Left hindlimb (tissue), 1 donor: ENCODE measurements at places on chromosomes 1 and 21.
A peak's percentile ranks its signal among the peaks of the same experiment; 100 is the strongest.

- DNase-seq: no peak
Observed at GRCh38 chr1:36143424-36143823, 5.9 kb downstream of the TRAPPC3 start.

DNA sequence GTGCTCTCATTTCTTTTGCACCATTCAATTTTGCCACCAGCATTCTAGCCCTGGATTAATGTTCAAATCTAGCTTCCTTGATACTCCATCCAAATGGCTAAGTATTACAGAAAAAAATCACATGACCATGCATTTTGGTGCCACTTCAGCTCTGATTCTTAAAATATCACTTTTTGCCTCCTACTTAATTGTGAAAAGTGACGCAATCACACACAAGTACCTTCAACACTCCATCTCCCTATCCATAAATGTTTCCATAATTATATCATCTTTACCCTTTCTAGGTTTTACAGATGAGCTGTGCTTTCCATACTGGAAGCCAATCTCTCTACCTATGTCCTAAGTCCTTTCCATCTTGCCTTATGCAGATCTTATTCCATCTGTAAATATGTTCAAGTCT is 16.0 kb downstream of the CRYZ start:
- DNase-seq: no peak

GRCh38 chr1:26976621-26977510 is 16.6 kb upstream of the KDF1 start:
- DNase-seq: no peak

DNA sequence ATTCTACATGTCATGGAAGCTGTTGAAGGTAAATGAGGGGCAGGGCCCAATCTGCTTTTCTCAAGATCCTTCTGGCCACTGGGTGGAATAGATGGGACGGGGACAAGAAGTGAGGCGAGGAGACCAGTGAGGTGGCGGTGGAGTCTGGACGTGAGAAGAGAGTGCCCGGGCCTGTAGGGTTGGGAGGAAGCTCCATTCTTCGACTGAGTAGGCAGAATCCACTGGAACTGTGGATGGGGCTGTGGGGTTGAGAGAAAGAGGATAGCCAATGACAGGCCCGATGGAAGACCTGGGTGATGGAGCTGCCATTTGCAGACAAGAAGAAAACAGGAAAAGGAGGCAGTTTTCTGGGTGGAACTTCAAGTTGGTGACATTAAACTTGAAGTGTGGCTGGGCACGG is 10.3 kb downstream of the SLC1A7 start:
- no peak for DNase-seq

GRCh38 chr1:25771221-25772114 is 28.5 kb upstream of the SELENON start:
- DNase-seq: no peak

- no peak for DNase-seq
Observed at GRCh38 chr1:150176593-150176992, 26.9 kb downstream of the PLEKHO1 start.

GRCh38 chr1:206949208-206949607 is 2.9 kb upstream of the PIGR start:
- no peak for DNase-seq

- DNase-seq: no peak
Observed at GRCh38 chr1:24384251-24385090, 29.1 kb downstream of the STPG1 start.

DNA sequence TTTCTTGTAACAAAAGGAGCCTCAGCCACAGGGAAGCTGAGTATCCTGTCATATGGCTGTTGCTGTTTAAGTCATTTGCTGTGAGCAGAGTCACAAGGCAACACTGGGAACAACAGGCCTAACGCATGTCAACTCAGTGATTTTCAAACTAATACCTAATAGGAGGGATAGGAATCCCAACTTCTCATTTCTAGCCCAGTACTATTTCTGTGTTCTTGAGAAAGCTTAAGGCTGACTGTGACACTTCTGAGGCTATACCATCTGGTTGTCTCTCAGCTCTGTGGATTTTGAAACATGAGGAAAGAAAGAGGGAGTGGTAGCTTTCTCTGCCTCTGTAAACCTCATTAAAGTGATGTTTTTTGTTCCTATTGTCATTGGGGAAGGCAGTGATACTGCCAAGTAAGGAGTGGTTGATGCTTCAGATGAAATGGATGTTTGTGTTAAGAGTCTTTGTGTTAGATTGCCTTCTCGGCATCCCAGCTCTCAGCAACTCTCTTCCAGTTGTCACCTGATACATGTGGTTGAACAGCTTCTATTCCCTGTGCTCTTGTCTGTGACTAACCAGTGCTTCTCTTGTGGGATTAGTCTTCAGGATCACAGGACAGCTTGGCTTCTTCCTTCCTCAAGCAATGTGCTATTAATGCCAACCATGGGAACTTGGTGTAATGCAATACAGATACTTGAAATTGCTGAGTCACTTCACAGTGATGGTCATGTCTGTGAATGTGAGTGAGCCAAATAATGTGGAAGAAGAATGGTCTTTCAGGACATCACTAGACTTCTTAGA is 166.8 kb upstream of the IVNS1ABP start:
- no peak for DNase-seq

DNA sequence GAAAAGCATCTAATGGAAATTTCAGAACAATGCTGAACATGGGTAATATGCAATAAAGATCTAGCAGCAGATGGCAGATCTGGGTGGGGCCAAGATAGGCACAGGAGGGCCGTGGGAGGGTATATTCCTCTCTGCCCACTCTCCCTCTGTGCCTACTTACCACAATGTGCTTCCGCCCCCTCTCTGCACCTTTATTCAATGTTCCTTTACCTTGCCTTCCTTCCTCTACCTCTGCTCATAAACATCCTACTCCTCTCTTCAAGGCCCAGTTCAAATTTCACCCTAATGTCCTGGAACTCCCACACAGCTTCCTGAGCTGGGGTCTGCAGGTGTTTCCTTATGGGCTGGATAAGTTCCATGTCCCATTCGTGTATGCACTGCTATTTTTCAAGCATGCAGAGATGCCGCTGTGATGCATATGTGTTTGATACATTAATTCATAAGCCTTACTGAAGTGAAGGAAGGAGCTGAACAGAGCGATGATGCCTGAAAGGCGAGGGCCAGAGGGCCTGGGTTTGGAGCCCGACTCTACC is 65.6 kb upstream of the EDEM3 start:
- DNase-seq: no peak

GRCh38 chr21:34892209-34892608 is 156.9 kb downstream of the RUNX1 start:
- no peak for DNase-seq

GRCh38 chr1:165543532-165544438 is at the start of gene LRRC52:
Gene LRRC52, plus strand, starts transcription at chr1:165544000. Its CDS starts 297 bp downstream, at chr1:165544297.
- peak; percentile 53 for DNase-seq

DNA sequence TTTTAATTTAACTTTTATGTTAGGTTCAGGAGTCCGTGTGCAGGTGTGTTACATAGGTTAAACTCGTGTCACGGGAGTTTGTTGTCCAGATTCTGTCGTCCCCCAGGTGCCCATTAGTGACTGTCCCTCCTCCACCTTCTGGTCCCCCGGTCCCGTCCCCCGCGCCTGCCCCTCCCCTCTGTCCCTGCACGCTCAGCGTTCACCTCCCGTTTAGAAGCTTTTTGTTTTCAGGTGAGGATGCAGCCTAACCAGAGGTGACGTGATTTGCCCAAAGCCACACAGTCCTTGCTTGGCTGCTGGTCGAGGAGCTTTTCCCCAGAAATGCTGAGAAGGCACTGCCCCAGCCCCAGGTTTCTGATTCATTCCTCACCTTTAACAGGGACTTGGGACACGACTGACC is 844 bp downstream of the C1orf146 start:
- DNase-seq: no peak

GRCh38 chr1:192342842-192343241 is 26.1 kb downstream of the RGS21 start:
- DNase-seq: no peak

GRCh38 chr1:150507912-150508864 is at the start of gene ECM1:
Gene ECM1, plus strand, starts transcription at chr1:150508109. Its CDS starts 101 bp downstream, at chr1:150508210.
- no peak for DNase-seq

- DNase-seq: no peak
Observed at GRCh38 chr1:98005326-98006010, 84.6 kb upstream of the DPYD start.

DNA sequence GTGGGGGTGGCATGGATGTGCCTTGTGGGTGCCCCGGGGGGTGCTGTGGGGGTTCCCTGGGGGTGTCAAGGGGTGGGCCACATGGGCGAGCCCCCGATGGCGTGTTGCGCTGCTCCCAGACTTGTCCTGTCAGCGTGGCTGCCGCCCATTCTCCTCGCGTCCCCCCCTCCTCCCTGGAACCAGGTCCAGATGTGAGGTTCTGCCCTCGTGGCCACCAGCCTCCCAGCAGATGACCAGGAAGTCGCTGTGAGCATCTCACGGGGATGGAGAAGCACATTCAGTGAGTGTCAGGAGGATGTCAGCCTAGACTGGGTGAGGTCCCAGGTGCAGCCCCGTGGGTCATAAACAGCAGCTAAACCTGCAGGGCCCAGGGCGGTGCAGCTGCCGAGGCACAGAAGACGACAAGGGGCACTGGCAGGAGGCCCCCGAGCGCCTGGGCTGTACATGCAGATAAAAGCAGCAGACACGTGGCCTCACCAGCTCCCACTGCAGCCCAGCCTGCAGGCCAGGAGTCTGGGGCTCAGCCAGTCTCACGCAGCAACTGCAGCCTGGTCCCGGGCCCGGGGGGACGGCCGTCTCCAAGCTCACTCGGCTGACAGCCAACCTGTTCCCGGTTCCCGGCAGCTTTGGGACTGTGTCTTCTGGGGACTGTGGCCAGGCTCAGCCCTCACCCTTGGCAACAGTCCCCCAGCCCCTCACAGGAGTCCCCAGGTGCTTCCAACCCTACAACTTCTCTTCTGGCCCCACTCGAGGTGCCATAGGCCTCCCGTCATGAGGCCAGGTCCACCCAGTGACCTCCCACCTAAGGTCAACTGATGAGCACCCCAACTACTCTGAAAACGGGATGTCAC is 17.5 kb upstream of the COL6A2 start:
- peak; percentile 55 for DNase-seq

GRCh38 chr1:85428471-85429089 is 36.4 kb downstream of the DDAH1 start:
- no peak for DNase-seq

DNA sequence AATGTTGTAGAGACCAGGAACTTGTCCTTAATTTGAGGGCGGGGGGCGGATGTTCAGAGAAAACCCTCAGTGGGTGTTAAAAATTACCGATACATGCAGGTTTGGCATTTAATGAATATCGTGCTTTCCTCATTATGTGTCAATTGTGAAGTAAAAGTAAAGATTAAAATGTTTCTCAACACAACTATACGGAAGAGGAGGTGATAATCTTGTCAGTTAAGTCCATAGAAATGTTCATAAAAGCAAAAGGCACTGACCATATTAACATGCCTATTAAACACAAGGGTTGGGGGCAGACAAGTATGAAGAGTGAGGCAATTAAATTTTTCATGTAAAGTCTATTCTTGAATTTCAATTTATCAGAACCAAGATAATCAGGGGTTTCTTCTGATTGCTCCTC is 1.3 kb downstream of the BRINP3 start:
- no peak for DNase-seq

DNA sequence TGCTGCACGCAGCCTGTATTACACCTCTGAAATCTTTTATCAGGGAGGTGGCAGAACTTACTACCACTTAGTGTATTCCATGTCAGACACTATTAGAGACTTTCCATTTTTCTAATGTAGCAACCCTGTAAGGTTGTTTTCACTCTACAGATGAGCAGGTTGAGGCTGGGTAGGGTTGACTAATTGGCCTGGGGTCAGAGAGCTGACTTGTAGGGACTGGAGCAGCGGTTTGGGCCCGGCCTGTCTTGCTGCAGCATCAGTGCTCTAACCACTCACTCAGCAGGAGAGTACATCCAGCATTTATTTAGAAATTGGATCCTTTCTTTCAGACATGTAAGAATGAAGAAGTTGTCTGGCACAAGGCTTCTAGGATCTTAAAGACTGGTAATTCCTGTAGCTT is 25.7 kb upstream of the NBL1 start:
- DNase-seq: no peak

DNA sequence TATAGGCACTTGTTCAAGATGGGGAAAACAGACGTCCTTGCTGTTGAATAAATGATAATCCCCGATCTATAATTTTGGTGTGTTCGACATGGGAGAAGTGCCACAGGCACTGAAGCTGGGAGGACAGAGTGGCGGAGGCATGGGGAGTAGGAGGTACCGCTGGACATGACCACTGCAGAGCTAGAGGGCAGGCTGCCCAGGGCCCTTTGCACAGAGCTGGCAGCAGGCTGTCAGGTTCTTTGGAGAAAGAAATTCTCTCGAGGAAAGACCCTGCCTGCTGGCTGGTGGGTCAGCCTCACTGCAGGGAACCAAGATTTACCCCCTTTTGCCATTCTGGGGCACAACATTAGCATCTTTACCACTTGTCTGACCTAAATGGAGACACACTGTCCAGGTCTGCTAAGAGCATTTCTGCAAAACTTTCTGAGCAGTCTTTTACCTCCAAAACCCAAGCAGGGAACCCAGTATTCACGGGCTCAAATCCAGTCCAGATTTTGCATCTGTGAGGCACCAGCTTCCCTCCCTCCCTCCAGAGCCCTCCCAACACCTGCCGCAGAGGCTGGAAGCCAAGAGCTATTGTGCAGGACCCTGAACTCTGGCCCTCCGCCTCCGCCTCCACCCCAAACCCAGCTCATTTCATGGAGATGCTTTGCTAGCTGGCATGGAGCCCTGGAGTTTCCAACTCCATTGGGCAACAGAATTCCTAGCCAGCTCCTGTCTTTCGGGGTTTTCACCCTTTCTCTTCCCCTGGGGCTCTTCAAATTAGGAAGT is 142.3 kb downstream of the PLXNA2 start:
- peak; percentile 80 for DNase-seq

DNA sequence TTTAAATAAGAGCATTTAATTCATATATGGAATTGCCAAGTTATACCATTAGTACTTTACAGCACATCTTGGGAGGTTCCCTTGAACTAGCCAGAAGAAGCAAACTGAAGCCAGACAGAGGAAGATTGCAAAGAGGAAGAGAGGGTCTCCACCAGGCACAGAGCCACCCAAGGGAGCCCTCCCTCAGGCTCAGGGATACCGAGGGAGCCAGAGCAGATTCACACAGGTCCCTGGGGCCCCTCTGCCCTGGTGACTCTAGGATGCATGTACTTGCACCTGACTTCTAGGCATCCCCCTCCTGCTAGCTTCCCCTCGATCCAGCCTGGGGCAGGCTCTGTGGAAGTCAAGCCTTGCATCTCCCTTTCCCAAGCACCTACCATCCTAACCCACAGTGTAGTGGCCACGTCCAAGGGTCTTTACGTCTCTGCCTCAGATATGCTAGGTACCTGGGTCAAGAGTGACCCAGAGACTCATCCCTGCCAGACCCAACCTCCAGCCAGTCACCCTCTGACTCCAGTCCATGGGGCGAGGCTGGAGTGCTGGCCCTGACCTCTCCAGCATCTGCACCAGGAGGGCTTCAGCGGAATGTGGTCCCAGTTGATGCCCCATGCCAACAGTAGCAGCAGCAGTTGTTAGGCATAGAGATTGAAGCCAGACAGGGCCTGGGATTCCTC is 6.4 kb downstream of the IFNAR2 start:
- no peak for DNase-seq

- DNase-seq: no peak
Observed at GRCh38 chr1:56450004-56450666, 129.2 kb downstream of the PLPP3 start.

- no peak for DNase-seq
Observed at GRCh38 chr1:208597571-208597970, 353.4 kb upstream of the PLXNA2 start.

- no peak for DNase-seq
Observed at GRCh38 chr1:185775501-185775900, 41.3 kb downstream of the HMCN1 start.

- DNase-seq: peak; percentile 67
Observed at GRCh38 chr1:230067419-230067870, 407 bp downstream of the GALNT2 start.
